ENCODE measurements at places on chromosomes 7 and 10.

DNA sequence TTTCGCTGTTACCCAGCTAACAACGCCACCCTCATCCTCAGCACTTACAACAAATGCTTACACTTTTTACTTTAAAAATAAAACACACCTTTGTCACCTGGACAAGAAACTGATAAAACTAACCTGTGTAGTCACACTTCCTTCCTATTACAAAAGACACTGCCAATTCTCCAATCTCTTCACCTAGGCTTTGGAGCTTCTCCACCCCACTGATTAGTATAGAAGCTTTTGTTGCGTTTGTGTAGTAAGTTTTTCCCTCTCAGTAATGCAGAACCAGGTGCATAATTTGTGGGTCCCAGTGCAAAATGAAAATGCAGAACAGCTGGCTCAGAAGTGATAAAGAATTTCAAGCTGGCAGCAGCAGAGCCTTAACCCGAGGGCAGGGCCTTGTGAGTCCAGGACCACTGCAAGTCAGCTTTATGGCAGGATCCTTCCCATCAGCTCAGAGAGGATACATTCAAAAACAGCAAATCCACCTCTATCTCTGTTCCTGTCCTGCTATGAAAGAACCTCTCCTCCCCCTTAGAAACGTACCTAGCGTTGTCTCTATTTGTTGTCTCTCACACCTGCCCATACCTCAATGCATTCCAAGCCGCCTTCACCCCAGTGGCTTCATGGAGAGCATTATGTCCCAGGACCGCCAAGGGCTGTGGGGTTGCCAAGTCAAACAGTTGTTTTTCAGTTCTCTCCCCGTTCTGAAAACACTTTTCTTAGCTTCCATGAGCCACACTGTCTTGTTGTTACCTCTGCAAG lies 40.3 kb upstream of the EGFR start:
- DNase-seq: no peak

- no peak for DNase-seq
Observed at GRCh38 chr10:77010430-77010829, 627.2 kb downstream of the KCNMA1 start.

DNA sequence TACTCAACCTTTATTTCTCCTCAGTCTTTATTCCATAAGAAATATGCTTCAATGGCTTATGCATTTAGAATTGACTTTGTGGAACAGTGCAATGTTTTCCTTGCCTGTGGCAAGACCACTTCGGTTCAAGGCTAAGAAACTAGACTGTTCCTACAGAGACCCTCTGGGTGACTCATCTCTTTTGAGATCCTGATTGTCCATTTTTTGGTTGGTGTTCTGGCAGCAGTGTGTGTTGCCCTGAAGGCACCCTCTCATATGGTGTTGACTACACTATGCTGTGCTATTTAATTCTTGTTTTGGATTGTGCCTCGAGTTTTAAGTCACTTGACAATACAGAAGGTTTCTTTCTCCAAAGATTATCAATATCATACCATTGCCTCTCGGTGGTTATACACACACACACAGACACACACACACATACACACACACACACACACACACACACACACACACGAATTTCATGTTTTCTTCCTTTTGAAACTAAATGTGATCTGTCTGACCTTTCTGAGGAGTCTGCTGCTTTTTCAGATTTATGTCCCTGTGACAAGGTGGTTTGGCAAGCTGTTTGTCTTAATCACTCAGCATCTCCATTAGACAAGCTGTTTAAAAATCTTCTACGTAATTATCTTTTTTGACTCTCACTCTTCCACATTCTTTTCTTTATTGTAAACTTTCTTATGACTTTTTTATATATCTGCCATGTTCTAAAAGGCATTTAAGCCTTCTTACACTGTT lies 187.2 kb downstream of the VTI1A start:
- DNase-seq: no peak

DNA sequence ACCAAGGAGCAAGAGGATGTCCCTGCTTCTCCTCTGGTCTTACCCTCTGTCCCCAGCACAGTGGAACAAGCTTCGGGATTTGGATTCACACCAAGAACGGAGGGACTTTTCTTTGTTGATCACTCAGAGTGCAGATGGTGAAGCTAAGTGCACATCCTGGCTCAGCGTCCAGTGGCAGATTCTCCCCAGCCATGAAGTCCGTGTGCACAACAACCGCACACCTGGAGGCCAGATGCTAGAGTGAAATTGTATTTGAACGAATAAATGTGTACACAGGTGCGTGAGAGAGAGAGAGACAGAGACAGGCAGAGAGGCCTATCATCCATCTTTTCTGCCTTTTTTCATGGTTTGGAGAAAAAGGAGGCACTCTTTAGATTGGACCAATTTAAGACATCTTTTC lies 31.5 kb downstream of the ASB13 start:
- no peak for DNase-seq

DNA sequence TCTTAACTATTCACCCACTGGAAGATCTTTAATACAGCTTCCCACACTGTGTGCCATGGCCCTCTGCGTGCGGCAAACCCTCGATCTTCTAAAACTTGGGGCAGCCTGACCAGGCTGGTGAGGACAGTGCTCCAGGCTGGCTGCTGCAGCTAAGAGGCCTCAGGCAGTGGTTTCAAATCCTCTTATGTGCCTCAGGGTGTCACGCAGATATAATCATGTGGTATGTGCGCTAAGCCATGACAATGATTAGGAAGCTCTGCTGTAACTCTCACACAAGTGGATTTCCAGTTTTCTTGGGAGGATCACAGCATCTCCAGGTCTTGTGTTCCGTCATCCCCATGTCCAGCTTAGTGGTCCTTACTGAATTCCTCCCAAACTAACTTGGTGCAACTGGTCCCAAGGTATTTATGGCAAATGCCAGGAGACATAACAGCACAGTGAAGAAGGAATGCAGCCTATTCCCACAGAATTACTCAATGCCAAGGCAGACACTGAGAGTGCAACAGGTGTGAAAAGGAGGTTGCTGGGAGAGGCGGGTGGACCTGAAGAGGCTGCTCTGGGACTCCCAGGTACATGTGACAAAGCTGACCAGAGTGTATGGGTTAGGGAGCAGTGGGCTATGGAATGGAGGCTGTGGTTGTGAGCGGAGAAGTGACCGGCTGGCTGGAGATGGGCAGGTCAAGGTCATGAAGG lies 2.3 kb downstream of the HPS1 start:
- no peak for DNase-seq

DNA sequence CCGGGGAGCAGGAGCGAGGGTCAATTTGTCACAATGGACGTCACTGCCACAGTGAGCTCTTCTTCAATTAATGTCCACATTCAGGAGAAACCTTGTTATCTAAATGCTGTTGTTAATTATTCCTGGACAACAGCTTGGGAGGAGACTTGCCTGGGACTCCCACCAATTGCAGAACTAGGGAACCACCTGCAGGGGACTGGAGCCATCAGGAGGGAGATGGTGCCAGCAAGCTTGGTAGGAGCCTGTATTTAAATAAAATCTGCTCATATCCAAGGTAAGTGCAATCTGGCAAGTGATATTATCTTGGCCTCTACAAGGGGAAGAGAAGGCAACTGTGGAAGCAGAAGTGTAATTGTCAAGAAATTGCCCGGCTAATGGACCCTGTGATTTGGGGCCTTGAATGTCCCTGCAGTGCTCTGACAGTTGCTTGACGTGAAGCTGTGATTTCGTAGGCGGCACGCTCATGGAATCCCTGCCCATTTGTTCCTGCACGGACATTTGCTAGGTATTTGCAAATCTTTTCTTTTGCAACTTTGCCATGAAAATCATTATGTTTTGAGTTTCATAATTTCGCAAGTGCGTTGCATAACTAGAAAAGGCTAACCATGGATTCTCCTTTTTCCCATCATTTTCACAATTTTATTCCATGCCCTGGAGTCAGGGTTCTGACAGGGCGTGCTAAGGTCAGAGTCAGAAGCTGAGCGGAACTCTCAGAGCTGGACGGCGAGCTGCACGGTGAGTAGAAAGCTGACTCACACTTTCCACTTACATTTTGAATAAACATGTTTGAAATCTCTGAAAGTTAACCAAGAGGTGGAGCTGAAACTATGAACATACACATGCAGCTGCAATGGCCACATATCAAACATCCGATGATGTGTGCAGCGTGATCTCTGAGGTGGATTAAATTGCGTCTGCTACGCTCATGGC lies 84.9 kb upstream of the TCERG1L start:
- no peak for DNase-seq

- no peak for DNase-seq
Observed at GRCh38 chr10:69065406-69066361, 22.2 kb upstream of the SRGN start.

DNA sequence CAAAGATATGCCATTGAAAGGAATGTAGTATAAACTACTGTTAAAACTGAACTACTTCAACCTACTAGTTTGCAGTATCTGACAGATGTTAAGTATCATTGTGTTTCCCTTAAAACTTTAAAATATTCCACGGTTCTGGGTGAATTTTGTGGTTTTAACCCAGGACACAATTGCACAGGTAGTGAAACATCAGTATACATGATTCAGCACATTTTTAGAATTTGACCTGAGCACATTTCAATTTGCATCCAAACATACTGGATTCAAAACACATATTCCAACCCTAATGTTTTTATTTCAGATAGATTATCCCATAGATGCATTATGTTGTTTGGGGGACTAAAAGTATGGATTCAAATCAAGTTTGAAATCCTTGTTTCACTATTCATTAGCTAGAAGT lies 129.9 kb upstream of the ZNF804B start:
- no peak for DNase-seq

- no peak for DNase-seq
Observed at GRCh38 chr10:102612964-102613275, 31.4 kb upstream of the TRIM8 start.

GRCh38 chr10:66837335-66837734 lies 88.5 kb upstream of the LRRTM3 start:
- no peak for DNase-seq
